ENCODE measurements at places on chromosomes 7 and 10. TPM values are rescaled to one million over a fixed set of nuclear protein-coding genes. Genes with fewer than 3 reads are reported as not detected.

AKR1D1 gene
- total RNA-seq = not detected

EVX1 gene
- not detected for total RNA-seq

JAZF1 gene
- 21.4 TPM for total RNA-seq

GHRHR gene
- total RNA-seq = not detected

HOXA13 gene
- 14.9 TPM for total RNA-seq

FAM25C gene
- not detected for total RNA-seq

FAM204A gene
- total RNA-seq = 84.1 TPM

OR6B1 gene
- total RNA-seq = not detected

ABCB1 gene
- total RNA-seq = 0.50 TPM

NOS3 gene
- 3.3 TPM for total RNA-seq

C10orf105 gene
- under 0.01 TPM for total RNA-seq

MYH16 gene
- total RNA-seq = 0.33 TPM

AMPH gene
- 1.5 TPM for total RNA-seq

HDAC9 gene
- 20.2 TPM for total RNA-seq

BAIAP2L1 gene
- 1.7 TPM for total RNA-seq

TRIM50 gene
- total RNA-seq = not detected

EN2 gene
- total RNA-seq = not detected

PLAU gene
- total RNA-seq = 81.5 TPM

GPRIN2 gene
- not detected for total RNA-seq

LBX1 gene
- not detected for total RNA-seq

WDR91 gene
- 6.9 TPM for total RNA-seq

ANLN gene
- 194 TPM for total RNA-seq

ZNF425 gene
- total RNA-seq = 1.9 TPM

IQCE gene
- total RNA-seq = 12.9 TPM

SPDYE6 gene
- not detected for total RNA-seq

EXOC4 gene
- 97.5 TPM for total RNA-seq

Measured in uterine smooth muscle cell (primary cell).